ENCODE measurements at places on chromosomes 6 and 20. TPM values are rescaled to one million over a fixed set of nuclear protein-coding genes. Genes with fewer than 3 reads are reported as not detected.

- DNase-seq: no peak
These were observed 53.8 kb downstream of the TRIM38 start for GRCh38 chr6:26016245-26016962.

- DNase-seq: no peak
These were observed 106.6 kb upstream of the NRSN1 start for GRCh38 chr6:24019393-24019792.

- no peak for DNase-seq
These were observed 281.9 kb downstream of the UTRN start for GRCh38 chr6:144566868-144567615.

Gene LPA
- not detected for total RNA-seq

DNA sequence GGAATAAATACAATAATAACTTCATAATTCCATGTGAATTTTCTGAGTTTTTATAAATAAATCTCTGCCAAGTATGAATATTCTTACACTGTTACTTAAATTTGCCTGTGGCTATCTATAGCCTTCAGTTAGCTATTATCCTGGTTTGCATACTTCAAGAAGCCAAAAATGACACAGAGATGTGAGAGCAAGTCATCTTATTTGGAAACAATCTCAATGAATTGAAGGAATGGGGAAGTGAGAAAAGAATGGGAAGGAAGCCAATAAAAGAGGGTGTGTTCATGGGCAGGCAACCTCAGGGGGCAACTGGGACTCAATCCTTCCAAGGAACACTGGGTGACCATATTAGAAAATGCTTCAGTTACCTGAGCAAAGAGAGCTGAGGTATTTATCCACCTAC is 9.9 kb downstream of the HAO1 start:
- DNase-seq: no peak

GRCh38 chr6:166728884-166729530 is 102.0 kb upstream of the RPS6KA2 start:
- no peak for DNase-seq

- DNase-seq: no peak
These were observed 8.1 kb upstream of the UBR2 start for GRCh38 chr6:42555477-42556457.

- no peak for DNase-seq
These were observed 46.2 kb upstream of the GGTLC1 start for GRCh38 chr20:24034820-24035219.

DNA sequence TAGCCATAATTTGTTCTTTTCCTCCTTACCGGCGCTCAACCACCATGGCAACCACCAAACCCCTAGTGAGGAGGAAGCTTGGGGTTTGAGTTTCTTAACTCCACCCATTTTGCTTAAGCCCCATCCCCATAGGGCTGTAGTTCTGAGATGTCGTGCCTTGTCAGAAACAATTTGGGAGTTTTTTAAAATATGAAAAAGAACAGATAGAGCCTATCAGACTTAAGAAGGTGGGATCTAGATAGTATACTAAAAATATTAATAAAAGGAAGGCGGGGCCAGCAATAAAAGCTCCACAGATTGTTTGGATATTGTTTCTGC is 5.6 kb downstream of the BRD2 start:
- no peak for DNase-seq

Gene ENTPD6
- total RNA-seq: 102 TPM

Gene BMP7
- total RNA-seq: 2.7 TPM

DNA sequence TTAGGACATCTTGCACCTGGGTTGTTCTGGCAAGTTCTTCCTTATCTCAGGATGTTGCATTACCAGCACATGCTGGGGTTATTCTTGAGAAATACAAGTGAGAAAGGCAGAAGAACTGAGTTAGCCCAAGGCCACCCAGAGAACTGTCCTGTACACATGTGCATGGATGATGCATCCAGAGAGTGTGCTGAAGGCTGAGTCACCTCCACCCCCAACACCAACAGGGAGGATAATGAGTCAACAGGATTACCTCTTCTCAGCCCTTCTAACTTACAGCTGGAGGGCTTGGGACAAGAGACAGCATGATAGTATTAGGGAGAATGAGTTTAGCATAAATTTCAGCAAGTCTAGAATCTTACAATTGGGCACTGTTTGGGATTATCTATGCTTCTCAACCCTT is 8.5 kb downstream of the SCGN start:
- DNase-seq: no peak

- no peak for DNase-seq
These were observed 1.7 kb downstream of the CDC25B start for GRCh38 chr20:3797592-3798372.

DNA sequence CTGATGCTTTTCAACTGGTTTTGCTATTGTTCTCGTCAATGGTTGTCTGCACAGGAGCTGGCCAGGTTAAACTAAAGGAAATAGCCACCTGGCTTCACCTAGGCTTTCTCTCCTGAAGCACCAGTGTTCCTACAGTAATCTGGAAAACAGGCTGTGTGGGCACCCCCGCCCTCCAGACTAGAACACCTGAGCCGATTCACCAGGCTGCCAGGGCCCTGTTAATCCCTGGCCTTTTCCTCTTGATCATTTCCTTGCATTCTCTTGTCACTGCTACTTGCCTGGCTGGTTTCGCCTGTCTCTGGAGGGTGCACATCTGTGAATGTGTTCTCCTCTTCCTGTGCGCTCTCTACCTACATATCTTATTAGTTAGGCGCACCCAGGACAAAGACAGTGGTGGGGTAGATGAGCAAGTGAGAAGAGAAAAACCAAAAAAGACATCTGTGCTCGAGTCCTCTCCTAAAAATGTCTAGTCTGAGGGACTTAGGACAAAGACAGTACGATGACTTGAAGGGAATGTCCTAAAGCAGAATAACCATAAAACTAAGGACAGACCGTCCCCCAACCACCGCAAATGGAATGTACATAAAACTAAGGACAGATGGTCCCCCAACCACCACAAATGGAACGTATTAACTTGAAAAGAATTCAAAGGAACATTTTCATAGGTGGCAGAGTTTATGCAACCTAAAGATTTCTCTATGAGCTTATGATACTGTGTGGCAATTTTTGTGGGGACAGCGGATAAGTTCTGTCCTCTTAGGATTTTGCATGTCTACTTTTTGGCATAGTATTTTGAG is 45.9 kb upstream of the EMILIN3 start:
- no peak for DNase-seq

Gene OR2J1
- not detected for total RNA-seq

DNA sequence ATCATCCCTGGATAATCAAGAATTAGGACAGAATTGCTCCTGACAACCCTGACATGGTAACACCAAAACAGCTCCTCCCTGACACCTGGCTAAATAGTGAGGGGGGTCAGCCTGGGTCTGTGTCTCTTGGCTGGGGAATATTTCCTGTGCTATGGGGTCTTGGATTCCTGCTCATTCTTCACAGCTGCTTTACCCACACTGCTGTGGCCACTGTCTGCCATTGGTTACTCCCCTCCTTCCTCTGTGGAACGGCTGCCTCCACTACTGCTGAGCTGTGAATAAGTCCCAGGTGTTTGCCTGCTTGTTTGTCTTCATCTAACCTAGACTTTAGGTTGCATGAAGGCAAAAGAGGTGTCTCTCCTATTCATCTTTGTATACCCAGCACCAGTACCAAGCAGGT is 33.9 kb upstream of the TXLNB start:
- no peak for DNase-seq

DNA sequence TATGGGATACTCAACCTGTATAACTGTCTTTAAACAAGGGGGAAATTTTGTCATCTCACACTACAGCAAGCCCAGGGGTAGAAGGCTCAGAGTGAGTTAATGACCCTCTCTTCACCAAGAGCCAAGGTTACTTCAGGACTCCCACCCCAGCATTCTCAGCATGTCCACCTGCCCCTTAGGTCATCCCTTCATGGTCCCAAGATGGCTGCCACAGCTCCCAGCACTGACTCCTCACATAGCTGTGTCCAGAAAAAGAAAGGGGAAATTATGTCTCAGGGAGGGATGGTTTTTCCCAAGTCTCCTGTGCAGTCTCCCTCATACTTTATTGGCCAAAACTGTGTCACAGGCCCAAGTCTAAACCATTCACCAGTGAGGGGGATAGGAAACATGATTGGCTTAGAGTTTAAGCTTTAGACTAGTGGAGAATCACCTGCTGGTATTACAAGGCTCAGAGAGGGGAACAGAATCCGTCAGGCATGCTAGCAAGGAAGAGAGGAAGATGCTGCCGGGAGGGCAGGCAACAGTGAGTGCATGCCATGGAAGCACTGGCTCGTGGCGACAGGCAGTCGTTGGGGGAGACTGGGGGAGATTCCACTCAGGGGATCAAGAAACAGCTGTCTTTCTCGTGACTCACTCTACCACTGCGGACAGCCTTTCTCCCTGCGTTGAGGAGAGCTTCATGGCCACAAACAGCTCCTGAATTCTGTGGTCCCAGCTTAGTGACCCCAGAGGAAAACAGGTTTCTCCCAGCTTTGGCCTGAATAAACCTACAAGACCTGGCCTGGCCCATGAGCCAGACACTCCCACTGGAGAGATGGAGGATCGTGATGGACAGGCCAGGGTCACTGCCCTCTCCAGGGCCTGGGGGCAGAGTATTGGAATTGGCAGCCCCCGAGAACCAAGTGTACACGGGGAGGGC is 37.2 kb downstream of the HM13 start:
- no peak for DNase-seq

DNA sequence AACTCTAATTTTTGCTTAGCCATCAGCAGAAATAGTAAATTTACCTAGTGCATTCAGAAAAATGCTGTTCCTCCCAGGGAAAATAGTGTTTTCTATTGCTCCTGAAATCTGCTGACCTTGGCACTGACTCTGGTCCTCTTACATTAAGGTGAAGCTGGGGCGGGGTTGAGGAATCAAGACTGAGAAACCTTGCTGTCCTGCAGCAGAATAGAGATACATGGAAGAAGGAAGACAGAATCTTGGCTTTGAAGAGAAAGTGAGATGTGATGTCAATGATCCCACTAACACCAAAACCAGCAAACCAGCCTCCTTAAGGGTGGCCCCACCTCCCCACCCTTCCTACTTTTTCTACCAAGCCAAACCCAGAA is 840 bp upstream of the LY86 start:
- DNase-seq: no peak
